ENCODE measurements at places on chromosomes 6 and 20. TPM values are rescaled to one million over a fixed set of nuclear protein-coding genes. Genes with fewer than 3 reads are reported as not detected.

DNA sequence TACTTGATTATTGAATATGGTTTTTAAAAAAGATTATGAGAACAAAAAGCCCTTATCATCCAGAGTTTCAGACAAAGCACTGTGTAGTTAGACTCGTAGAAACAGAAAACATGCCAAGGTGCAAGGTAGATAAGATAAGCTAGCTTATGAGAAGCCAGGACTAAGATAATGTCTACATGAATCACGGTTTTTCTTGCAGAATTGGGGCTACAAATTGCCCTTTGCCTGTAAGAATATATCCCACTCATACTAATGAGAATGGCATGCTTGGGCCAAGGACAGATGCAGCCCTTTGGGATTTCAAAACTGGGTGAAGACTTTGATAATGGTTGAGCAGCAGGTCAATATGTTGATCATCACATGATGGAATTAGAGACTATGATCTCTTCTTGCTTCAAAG lies 165.3 kb upstream of the PREP start:
- H3K36me3 ChIP-seq: no peaks in the 10 kb centered on the region
- no peaks in the 10 kb centered on the region for H3K4me1 ChIP-seq
- no peak overlapping the region for H3K4me3 ChIP-seq

GRCh38 chr6:106117579-106117978 lies 31.4 kb downstream of the PRDM1 start:
- H3K4me1 ChIP-seq: peaks cover 64% of the 10 kb centered on the region
- H3K27me3 ChIP-seq: no peaks in the 10 kb centered on the region
- H3K36me3 ChIP-seq: no peaks in the 10 kb centered on the region
- H3K27ac ChIP-seq: no peak overlapping the region
- H3K4me3 ChIP-seq: no peak overlapping the region
- DNase-seq: peak; percentile 69

The SEL1L2 gene
- total RNA-seq: not detected

GRCh38 chr20:7585126-7585679 lies 355.1 kb downstream of the HAO1 start:
- no peaks in the 10 kb centered on the region for H3K4me1 ChIP-seq
- H3K4me3 ChIP-seq: no peak overlapping the region
- no peak for DNase-seq
- no peak overlapping the region for H3K27ac ChIP-seq
- no peaks in the 10 kb centered on the region for H3K36me3 ChIP-seq

DNA sequence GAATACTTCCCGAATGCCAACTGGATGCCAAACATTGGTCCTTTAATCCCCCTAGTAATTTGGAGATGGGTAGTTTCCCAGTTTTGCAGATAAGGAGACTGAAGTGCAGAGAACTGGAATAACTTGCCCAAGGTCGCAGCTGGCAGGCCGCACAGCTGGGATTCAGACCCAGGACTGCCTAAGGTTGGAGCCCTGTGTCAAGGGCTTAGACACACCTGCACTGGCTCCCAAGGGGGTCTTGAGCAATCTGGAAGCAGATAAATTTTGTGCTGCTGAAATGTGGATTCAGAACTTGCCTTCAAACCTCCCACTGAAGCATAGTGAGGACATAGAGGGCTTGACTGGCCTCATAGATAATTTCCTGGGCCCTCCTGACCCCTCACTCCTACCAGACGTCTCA lies 30.5 kb downstream of the FOXP4 start:
- no peak overlapping the region for H3K27ac ChIP-seq
- DNase-seq: no peak
- no peaks in the 10 kb centered on the region for H3K36me3 ChIP-seq
- no peaks in the 10 kb centered on the region for H3K4me1 ChIP-seq
- H3K27me3 ChIP-seq: no peaks in the 10 kb centered on the region

- DNase-seq: no peak
- H3K4me1 ChIP-seq: no peaks in the 10 kb centered on the region
- no peak overlapping the region for H3K4me3 ChIP-seq
- H3K27me3 ChIP-seq: no peaks in the 10 kb centered on the region
- H3K27ac ChIP-seq: no peak overlapping the region
- no peaks in the 10 kb centered on the region for H3K36me3 ChIP-seq
These were observed 102.6 kb downstream of the CDC5L start for GRCh38 chr6:44489910-44490604.
